ENCODE measurements at places on chromosomes 2 and 18.
A peak's percentile ranks its signal among the peaks of the same experiment; 100 is the strongest.

DNA sequence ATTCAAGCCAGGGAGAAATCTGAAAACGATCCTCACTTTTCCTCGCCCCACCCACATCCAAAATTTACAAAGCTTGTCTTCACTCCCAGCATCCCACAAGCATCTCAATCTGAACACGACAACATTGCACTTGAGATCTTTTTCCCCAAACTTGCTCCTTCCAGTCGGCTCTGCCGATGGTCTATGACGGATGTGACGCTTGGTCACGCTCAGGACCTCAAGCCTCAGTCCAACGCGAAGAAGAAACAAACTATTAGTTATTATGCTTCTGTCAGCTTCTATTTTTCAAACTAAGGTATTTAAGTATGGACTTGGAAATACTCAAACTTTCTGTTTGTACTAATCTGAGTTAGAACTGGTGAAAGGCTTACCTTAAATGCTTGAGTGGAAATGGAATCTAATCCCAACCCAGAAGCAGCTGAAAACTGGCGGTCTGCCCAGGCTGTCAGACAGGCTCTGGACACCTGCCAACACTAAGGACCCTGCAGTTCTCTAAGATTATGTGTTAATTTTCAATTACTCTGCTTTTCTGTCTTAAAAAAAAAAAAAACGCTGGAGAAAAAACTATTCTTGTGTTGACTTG lies 132.1 kb upstream of the DNMT3A start:
- DNase-seq: peak; percentile 32

DNA sequence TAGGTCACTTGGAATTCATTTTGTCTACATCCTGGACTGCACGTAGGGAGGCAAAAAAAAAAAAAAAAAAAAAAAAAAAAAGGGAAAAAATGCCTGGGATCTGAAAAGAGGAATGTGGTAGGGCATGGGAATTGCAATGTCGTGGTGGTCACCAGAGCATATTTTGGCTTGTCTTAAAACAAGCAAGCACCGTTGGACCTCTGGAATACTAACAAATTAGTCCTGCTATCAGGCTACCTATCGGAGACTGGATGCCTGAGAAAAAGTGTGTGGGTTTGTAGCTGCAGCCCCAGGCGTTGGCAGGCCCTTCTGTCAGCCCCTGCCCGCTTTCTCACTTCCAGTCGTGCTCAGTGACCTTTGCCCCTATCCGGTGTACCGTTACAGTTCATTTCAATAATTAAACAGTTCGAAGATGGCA lies 588.5 kb upstream of the ZEB2 start:
- no peak for DNase-seq

DNA sequence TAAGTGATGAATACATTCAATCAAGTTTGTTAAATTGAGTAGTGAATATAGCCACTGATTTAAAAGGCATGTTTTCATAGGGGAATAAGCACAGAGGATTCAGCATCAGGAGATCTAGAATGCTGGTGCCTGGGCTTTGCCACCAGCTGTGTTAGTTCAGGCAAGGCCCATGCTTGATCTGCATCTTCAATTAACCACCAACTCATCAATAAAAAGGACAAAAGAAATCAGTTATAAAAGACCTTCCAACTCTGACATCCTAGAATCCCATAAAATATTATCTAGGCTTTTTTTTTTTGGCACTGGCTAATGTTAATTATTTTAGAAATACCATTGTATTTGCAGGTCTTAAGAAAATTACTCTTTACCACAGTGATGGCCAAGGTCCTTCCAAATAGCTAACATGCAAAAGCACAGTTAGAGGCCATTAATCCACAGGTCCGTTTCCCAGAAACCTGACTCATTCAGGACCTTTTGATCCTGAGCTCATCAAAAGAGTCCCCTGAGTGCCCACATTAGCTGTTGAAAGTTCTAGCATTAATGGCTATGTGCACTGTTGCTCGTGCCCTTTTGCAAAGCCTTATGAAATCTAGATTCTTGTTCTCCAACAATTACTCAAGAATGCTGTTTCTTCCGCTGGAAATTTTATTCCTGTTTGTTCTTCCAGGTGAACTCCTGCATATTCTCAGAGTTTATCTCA lies 170.0 kb downstream of the CYRIA start:
- no peak for DNase-seq

DNA sequence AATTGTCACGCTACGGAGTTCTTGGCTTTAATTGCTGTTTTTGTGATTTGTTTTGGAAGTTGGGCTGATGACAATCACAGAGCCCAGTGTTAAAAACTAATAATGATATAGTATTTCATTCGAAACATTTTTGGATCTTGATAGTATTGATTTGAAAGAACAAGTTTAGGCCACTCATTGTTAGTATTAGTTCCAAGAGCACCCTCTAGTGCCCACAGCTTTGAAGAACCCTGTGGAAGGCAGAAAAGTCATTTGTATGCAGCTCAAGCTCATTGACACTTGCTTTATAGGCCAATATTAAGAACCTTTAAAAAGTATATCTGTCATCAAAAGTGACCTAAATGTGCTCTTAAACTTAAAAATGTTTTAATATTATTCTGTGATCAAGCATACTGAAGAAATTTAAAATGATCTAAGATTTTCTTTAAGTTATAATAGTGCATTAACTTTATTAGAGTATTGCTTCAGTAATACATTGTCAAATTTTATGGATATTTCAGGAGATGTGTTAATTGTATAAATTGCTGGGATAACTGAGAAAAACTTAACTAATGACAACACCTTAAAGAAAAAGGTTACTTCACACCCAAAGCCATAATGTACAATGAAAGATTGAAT lies 191.0 kb downstream of the GRB14 start:
- peak; percentile 53 for DNase-seq

DNA sequence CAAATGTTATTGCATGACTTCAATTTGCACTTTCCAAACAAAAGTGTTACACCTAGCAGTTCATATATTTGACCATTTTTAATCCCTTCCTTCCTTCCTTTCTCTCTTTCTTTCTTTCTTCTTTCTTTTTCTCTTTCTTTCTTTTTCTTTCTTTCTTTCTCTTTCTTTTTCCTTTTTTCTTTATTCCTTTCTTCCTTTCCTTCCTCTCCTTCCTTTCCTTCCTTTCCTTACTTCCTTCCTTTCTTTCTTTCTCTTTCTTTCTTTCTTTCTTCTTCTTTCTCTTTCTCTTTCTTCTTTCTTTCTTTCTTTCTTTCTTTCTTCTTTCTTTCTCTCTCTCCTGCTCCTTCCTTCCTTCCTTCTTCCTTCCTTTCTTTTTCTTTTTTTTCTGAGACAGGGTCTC lies 146.7 kb upstream of the ALKAL2 start:
- DNase-seq: no peak

DNA sequence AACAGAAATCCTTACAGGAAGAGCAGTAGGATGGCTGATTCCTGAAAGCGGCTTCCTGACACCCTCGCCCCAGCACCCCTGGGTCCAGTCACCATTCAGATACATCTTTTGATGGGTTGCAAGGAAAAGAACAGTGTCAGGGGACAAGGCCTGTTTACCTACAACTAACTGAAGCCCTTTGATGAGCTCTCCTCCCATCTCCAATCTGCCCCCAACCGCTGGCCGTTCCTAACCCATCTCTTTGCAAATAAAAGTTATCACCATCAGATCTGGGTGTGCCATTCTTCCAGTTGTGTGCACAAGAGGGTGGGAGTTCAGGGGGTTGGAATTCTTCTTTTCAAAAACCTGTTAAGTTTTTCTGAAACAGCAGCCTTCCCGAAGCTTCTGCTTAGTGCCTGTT lies 48.9 kb downstream of the ARL4C start:
- no peak for DNase-seq

DNA sequence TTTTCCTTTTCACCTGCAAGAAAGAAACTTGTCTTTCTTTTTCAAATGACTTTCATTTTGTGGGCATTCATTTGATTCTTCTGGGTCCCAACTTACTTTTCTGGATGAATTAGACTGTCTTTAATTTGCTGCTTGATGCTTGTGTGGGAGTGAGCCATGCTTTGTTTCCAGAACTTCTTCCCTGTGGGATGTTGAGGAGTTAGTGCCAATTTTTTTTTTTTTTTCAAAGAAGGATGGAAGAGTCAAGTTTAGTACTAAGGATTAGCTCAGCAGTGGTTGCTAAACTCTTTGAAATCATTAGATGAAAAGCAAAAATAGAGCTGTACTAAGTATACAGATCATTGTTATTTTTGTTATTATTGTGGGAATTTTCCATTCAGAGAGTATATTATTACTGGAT lies 17.2 kb upstream of the KCTD1 start:
- DNase-seq: no peak

GRCh38 chr2:96884299-96885094 lies 14.6 kb upstream of the SEMA4C start:
- no peak for DNase-seq
